Activated naive CD4-positive, alpha-beta T cell treated with anti-CD3 and anti-CD28 coated beads for 36 hours (primary cell): ENCODE measurements at places on chromosomes 12 and 14. TPM values are rescaled to one million over a fixed set of nuclear protein-coding genes. Genes with fewer than 3 reads are reported as not detected.

Gene RPL10L
- total RNA-seq = not detected

Gene GLS2
- total RNA-seq = 4.6 TPM

Gene EPYC
- not detected for total RNA-seq

Gene DIO3
- total RNA-seq = not detected

Gene LYSET
- 11.6 TPM for total RNA-seq

Gene KLHDC1
- total RNA-seq = 0.57 TPM

Gene EXOC3L4
- total RNA-seq = not detected

Gene ADGRD1
- not detected for total RNA-seq

DNA sequence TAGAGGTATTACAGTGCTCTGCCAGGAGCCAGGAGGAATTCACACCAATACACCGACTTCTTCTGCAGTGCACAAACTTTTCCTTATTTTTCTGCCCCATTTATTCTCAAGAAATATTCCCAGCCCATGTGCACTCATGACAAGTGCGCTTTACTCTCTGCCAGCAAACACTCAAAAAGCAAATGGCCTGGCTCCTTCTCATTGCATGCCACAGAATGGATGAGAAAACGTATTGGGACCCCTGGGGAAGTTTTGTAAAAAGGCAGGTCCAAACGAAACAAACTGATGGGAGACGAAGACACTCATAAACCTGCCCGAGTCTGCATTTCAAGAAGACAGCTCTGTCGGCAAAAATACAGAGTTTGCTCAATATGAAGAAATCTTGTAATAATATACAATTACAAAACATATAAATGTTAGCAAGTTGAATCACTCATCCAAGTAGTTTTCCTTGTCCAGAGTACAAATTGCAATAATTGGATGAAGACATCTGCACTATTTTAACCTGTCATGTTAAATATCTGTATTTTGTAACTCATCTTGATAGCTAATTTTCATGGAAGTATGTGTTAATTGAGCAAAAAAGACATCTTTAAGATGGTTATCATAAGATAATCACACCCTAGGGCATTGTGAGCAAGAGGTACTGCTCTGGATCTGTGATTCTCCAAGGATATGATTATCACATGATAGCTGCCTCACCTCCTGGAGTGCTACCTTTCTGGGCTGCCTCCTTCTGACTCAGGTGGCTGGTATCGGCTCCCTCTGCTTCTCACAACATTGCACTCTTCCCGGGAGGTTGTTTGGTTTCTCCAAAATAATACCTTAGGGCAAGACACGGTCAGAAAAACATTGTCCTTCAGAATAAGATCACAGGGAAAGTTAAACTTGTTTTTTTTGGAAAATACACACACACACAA lies 260.8 kb upstream of the G2E3 start:
- peaks cover 13% of the 10 kb centered on the region for H3K27me3 ChIP-seq
- no peak overlapping the region for H3K27ac ChIP-seq
- H3K4me3 ChIP-seq = no peak overlapping the region

DNA sequence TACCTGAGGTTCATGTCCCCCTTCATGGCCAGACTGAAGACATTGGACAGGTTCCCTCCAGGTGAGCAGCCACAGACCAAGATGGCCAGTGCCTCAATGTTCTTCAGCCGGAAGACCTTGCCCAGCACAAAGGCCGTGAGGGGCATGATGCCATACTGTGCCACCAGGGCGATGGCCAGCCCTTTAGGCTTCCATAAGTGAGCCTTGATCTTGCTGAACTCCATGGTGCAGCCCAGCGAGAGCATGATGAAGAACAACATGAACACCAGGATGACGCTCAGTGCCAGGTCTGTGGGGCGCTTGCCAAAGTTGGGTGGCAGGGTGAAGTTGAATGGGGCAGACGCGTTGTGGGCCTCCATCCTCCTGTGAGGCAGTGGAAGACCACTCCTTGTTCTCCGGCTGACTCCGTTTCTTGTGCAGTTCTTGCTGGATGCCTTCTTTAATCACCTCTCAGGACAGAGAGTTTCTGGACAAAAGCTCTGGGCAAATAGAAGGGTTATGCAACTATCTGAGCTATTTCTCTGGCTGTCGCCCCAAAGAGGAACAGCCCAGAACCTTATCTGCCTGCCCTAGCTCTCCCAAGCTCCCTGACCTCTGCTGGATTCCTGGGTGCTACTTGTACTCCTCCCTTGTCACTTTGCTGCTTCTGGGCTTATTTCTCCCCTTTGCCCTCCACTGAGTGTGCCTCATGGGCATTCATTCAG lies at the start of gene SLC10A1:
TSS of gene SLC10A1 (minus strand) at position 445 of the 704 bp plus-strand sequence. CDS start at position 359, 86 bp downstream.
- H3K27ac ChIP-seq = no peak within 1 kb of the TSS
- peaks cover 2% of the 10 kb centered on the region for H3K27me3 ChIP-seq
- no peak within 1 kb of the TSS for H3K4me3 ChIP-seq

DNA sequence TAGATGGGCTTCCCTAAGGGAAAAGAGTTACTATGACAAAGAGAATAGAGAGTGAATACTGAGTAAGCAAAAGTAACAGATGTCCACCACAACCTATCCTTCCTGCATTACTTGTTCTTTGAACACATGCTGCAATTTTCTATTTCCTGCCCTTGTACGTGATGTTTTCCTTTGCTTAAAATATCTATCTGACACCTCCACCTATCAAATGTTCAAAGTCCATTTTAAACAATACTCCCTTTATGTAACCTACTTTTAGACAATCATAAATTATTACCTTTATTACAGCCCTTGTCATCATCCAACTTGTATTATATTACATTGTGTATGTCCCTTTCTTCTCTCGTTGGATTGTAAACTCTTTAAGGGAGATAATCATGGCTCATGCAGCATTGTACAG lies 147.2 kb upstream of the DYRK2 start:
- H3K4me3 ChIP-seq = no peak overlapping the region
- peaks cover 16% of the 10 kb centered on the region for H3K4me1 ChIP-seq
- no peak overlapping the region for H3K27ac ChIP-seq
- no peak for DNase-seq

GRCh38 chr14:63852817-63853731 lies at the start of gene SYNE2:
Gene SYNE2, plus strand, starts transcription at chr14:63853004. Its CDS starts 56,145 bp downstream, at chr14:63909149.
- H3K27ac ChIP-seq = peak within 1 kb of the TSS; percentile 87
- peaks cover 3% of the 10 kb centered on the region for H3K36me3 ChIP-seq
- no peaks in the 10 kb centered on the region for H3K27me3 ChIP-seq

DNA sequence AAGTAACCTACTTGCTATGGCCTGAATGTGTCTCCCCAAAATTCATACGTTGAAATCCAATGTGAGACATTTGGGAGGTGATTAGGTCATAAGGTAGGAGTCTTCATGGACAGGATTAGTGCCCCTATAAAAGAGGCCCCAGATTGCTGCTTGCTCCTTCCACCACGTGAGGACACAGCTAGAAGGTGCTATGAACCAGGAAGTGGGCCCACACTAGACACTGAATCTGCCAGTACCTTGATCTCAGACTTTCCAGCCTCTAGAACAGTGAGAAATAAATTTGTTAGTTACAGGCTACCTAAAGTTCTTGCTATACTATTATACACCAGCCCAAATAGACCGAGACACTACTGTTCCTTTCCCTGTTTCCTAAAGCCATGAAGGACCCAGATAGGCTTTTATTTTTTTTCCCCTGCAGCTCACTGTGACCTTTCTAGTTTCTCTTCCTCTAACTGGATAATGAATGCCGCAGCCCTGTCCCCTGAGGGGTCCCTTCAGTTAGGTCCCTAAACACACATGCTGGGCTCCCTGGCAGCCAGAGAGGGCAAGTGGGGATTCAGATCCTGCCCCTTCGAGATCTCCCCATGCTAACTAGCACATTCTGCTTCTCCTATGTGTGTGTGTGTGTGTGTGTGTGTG lies 19.3 kb downstream of the SLC25A3 start:
- no peak overlapping the region for H3K27ac ChIP-seq
- H3K4me1 ChIP-seq = peaks cover 2% of the 10 kb centered on the region
- DNase-seq = no peak

DNA sequence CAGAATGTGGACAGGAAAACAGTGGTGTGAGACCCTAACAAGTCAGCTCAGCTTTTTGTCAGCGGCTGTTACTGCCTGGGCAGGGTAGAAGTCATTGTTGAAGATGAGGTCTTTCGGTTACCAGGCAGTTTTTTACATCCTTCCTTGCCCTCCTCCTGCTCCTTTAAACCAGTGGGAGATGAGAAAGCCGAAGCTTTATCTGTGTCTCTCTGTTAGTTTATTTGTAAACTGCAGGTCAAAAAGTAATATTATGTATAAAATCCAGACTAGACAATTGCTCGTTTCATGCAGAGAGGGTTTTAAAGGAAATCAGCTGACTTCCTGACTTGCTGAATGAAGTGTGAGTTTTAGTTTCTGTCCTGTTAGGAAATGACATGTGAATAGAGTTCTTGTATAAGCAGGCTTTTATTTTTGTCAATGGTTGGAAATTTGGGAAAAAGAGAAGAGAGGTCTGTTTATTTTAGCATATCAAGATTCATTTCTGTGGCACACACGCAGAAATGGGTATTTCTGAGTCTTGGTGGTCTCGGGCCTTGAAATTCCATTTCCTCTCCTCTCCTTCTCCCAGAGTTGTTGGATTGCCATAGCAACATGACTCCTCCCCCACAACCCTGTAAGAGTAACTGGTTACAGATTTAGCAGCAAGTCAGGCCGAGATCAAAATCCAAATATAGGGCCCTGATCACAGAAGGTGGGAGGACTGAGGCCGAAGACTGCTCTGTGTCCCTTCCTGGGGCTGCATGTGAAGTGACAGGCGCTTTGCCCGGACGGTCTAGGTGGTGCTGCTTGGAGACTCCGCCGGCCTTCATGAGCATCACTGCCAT lies 60.8 kb downstream of the SAMD4A start:
- peak overlapping the region; percentile 61 for H3K4me3 ChIP-seq
- peaks cover 3% of the 10 kb centered on the region for H3K36me3 ChIP-seq
- peak; percentile 62 for DNase-seq
- H3K4me1 ChIP-seq = peaks cover 57% of the 10 kb centered on the region
- H3K27me3 ChIP-seq = no peaks in the 10 kb centered on the region

GRCh38 chr12:105262461-105263184 lies 26.6 kb upstream of the APPL2 start:
- H3K27me3 ChIP-seq = peaks cover 5% of the 10 kb centered on the region
- H3K36me3 ChIP-seq = no peaks in the 10 kb centered on the region
- no peak overlapping the region for H3K4me3 ChIP-seq
- no peak overlapping the region for H3K27ac ChIP-seq
- no peaks in the 10 kb centered on the region for H3K4me1 ChIP-seq

GRCh38 chr14:39085933-39086332 lies 17.1 kb downstream of the SEC23A start:
- H3K36me3 ChIP-seq = peaks cover 44% of the 10 kb centered on the region
- peaks cover 17% of the 10 kb centered on the region for H3K4me1 ChIP-seq
- no peak for DNase-seq
- H3K4me3 ChIP-seq = no peak overlapping the region
- no peaks in the 10 kb centered on the region for H3K27me3 ChIP-seq

DNA sequence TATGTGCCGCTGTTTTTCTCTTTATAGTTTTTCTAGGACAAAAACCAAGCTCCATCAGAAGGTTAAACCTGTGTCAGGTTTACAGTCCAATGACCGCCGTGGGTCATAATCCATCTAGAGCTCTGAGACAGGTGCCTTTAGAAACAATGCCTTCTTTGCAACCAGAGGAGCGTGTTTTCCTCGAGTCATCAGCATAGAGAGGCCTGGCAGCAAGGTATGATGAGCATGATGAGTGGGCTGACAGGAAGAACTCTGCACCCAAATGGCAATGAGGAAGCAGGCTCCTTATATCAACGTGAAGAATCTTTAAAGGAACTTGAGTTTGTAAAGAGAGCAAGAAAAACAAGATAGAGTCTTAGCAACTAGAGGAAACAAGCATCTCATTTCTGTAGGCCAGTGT lies 60.5 kb upstream of the NUDT4 start:
- no peak overlapping the region for H3K4me3 ChIP-seq
- H3K27me3 ChIP-seq = no peaks in the 10 kb centered on the region
- H3K36me3 ChIP-seq = no peaks in the 10 kb centered on the region
- peak; percentile 17 for DNase-seq

DNA sequence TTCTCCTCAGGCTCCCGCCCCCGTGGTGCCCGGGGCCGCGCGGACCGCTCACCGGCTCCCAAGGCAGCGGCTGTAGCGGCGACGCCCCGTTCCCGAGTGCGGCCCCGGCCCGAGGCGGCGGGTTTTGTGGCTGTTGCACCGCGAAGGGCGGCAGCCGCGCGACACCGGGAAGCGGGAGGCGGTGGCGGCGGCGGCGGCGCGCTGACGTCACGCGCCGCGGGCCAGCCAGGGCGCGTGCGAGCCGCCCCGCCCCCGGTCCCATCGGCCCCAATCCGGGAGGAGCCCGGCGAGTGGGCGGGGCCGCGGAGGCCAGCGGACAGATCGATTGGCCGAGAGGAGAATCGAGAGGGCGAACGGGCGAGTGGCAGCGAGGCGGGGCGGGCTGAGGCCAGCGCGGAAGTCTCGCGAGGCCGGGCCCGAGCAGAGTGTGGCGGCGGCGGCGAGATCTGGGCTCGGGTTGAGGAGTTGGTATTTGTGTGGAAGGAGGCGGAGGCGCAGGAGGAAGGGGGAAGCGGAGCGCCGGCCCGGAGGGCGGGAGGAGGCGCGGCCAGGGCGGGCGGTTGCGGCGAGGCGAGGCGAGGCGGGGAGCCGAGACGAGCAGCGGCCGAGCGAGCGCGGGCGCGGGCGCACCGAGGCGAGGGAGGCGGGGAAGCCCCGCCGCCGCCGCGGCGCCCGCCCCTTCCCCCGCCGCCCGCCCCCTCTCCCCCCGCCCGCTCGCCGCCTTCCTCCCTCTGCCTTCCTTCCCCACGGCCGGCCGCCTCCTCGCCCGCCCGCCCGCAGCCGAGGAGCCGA lies at the start of gene YY1:
TSS of gene YY1 (plus strand) at position 726 of the 792 bp plus-strand sequence. CDS start 101 bp downstream, outside the sequence.
- no peaks in the 10 kb centered on the region for H3K27me3 ChIP-seq
- peak; percentile 99 for DNase-seq
- H3K4me1 ChIP-seq = peaks cover 60% of the 10 kb centered on the region
- peak within 1 kb of the TSS; percentile 98 for H3K4me3 ChIP-seq
- peak within 1 kb of the TSS; percentile 99 for H3K27ac ChIP-seq

GRCh38 chr12:39966721-39967120 lies 139.2 kb downstream of the SLC2A13 start:
- H3K27ac ChIP-seq = no peak overlapping the region
- DNase-seq = no peak
- H3K36me3 ChIP-seq = no peaks in the 10 kb centered on the region
- H3K27me3 ChIP-seq = no peaks in the 10 kb centered on the region

DNA sequence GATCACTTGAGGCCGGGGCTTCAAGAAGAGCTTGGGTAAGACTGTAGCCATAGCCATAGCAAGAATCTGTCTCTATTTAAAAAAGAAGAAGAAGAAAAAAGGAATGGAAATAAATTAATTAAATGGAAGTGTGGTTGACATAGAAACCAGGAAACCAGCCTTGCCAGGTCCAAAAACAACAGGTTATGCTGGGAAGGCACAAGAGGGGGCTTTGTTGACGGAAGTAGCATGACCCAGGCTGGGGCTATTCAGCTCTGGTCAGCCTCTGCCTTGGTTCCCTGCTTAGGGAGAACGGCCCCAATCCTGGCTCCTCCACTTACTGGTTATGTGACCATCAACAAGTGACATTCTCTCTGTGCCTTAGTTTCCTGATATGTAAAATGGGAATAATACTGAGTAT lies 14.4 kb upstream of the GPR68 start:
- no peak for DNase-seq
- peak overlapping the region; percentile 47 for H3K27ac ChIP-seq
- H3K36me3 ChIP-seq = no peaks in the 10 kb centered on the region
- H3K4me1 ChIP-seq = peaks cover 56% of the 10 kb centered on the region

- DNase-seq = no peak
- no peaks in the 10 kb centered on the region for H3K36me3 ChIP-seq
- no peak overlapping the region for H3K27ac ChIP-seq
Observed at GRCh38 chr14:64683264-64683663, 21.0 kb upstream of the PLEKHG3 start.

GRCh38 chr12:50751948-50752721 lies 11.8 kb upstream of the ATF1 start:
- peaks cover 6% of the 10 kb centered on the region for H3K36me3 ChIP-seq
- no peak for DNase-seq
- no peak overlapping the region for H3K4me3 ChIP-seq
- no peaks in the 10 kb centered on the region for H3K27me3 ChIP-seq
- H3K27ac ChIP-seq = no peak overlapping the region
